ENCODE measurements at places on chromosomes 3 and 15. TPM values are rescaled to one million over a fixed set of nuclear protein-coding genes. Genes with fewer than 3 reads are reported as not detected.
A peak's percentile ranks its signal among the peaks of the same experiment; 100 is the strongest.

- DNase-seq = peak; percentile 23
- no peak overlapping the region for H3K27ac ChIP-seq
- H3K36me3 ChIP-seq = no peaks in the 10 kb centered on the region
- no peaks in the 10 kb centered on the region for H3K27me3 ChIP-seq
These were observed 6.3 kb upstream of the NCBP2 start for GRCh38 chr3:196948442-196949284.

DNA sequence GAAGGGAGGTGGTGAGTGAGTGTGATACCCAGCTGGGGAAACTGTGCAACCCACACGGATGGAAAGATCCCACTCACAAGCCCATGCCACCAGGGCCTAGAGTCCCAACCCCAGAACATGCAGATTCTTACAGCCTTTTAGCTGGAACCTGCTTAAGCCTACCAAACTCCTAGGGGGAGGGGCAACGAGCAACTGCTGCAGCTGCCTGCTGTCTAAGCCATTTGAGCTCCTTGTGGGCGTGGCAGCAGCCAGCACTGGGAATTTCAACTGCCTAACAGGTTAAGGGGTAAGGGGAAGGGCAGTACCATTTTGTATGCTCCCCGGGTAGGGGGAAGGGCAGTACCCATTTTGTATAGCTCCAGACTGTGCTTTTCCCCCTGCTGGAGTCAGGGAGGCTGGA, 673.2 kb upstream of the BCHE start:
- H3K4me1 ChIP-seq = no peaks in the 10 kb centered on the region
- no peaks in the 10 kb centered on the region for H3K36me3 ChIP-seq

- H3K4me1 ChIP-seq = peaks cover 58% of the 10 kb centered on the region
- H3K4me3 ChIP-seq = no peak overlapping the region
- no peak for DNase-seq
These were observed 11.3 kb upstream of the TM4SF1 start for GRCh38 chr3:149388531-149389417.

DNA sequence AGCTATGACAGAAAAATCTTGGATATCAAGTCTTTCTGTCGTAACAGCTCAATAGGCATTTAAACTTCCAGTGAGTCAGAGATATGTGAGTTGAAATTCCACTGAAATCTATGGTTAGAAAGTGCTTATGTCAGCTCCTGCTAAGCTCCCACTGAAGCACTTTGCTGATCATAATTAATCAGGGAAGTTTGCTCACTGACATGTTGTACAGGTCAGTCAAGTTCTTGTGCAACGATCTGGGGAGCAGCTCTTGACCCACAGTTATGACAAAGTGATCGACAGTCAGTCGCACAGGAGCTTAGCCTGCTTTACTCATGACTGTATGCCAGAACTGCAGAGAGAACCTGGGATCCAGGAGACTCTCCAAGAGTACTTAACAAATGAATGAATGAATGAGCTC, 453.5 kb downstream of the SOX2 start:
- H3K27me3 ChIP-seq = no peaks in the 10 kb centered on the region
- H3K36me3 ChIP-seq = no peaks in the 10 kb centered on the region
- no peaks in the 10 kb centered on the region for H3K4me1 ChIP-seq
- no peak for DNase-seq

Gene PLSCR5
- polyA plus RNA-seq = not detected

Gene CPN2
- not detected for polyA plus RNA-seq

Measured in GM23248 (cell line).